A549 (cell line): ENCODE measurements at places on chromosomes 12 and 14. TPM values are rescaled to one million over a fixed set of nuclear protein-coding genes. Genes with fewer than 3 reads are reported as not detected.

DNA sequence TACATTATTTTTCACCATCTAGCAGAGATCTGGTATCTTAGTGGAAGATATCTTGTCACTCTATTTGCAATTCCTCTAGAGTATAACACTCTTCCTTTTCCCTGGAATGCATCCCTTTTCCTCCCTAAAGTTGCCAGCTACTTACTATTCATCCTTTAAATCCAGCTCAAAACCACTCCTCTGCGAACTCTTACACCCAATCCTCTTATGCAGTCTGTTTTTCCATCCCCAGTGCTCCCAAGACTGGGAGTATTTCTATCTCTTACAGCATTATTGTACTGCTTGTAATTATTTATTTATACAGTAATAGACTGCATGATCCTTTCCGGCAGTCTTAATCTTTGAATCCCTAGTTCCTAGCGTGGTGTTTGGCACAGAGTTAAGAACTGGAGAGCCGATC lies 2.9 kb upstream of the SRGAP1 start:
- no peak for DNase-seq

Gene RGS6
- polyA plus RNA-seq, result not detected in 3 replicates

Gene ISM2
- polyA plus RNA-seq, result 0.21 to 0.31 TPM (median 0.22 TPM) in 3 replicates

Gene LRP1-AS
- not detected in 3 replicates for polyA plus RNA-seq

GRCh38 chr12:108610856-108611605 lies 13.1 kb upstream of the TMEM119 start:
- DNase-seq, result no peak

DNA sequence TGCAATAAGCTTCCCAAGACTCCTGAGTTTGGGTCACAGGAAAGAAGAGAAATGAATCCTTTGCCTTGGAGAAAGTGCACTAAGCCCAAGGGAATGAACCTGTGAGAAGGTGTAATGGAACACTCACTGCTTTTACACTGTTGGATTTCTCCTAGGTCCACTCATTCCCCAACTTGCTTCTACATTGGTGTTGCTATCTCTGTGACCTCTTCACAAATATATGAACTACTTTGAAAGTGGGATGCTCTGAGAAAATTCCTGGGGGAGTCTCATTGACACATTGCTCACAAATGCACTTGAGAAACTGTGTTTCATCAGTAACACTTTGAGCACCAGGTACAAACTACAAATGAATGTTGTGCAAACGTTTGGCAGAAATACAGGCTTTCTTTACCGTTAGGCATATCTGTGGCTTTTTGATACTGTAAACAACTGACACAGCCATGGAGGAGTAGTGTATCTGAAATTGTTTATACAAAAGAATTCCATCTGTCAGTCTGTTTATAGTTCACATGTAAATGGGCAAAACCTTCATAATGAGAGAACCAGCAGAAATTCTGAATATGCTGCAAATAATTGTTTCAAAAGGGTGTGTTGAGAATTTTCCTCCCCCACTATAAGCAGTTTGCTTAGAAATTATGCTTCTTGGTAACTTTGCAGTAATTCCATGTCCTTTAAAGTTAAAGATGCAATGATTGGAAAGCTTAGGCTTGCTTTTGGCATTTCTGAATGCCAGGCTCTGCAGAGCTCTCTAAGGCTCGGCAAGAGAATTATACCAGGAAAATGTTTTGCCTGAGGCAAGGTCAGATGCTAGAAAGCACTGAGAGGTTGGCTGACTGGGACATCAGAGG lies 348.5 kb upstream of the DDHD1 start:
- DNase-seq, result no peak

DNA sequence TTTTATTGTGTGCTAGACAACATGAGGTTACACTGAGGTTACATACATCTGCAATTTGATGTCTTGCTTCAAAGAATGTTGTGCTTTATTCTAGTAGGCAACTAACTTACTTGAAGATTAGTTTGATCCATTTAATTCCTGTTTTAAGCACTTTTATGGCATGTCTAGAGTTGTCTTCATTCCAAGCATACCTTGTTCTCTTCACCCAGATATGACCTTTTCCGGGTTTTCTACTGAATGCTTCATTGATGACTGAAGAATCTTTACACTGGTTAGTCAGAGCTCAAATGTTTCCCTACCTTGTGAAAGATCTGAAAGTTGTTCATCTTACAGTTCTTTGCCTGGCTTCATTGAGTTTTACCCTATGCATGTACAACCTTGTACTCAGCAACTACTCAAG lies 274.0 kb upstream of the KITLG start:
- DNase-seq, result peak; percentile 44

- DNase-seq, result peak; percentile 5
These were observed 129.8 kb downstream of the TMX1 start for GRCh38 chr14:51369814-51370213.

Gene CACNA1C
- polyA plus RNA-seq, result not detected in 3 replicates

DNA sequence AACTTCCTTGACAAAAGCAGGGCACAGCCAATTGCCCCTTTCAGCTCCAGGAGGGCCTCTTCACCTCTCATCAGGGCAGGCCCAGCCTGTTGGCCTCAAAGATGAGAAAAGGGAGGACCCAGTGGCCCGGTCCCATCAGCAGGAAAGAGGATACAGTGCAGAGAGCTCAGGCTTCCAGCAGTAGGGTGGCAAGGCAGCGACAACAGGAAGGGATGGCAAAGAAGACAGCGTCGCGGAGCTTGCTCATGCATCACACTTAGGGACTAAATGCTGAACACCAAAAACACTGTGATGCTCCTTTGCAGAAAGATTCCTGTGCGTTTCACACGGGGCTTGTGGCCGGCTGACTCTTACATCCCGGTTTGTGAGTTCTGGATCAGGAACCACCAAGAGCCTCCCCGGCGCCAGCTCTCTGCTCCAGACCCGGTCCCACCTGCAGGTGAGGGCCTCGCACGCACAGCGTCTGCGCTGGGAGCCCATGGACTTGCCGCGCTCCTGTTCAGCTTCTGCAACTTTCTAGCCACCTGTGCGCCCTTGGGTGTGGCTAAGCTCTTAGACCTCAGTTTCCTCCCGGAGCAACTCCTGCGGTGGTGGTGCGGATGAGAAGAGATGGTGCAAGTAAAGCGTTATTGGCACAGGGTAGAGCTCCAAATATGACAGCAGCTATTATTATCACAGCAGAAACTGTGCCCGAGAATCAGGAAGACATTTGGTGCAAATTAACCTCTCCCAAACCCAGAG lies 15.3 kb upstream of the BCL7A start:
- DNase-seq, result no peak

Gene PARPBP
- 31.8 to 32.8 TPM (median 32.4 TPM) in 3 replicates for polyA plus RNA-seq

Gene RNASE1
- polyA plus RNA-seq, result 0.13 to 0.55 TPM (median 0.16 TPM) in 3 replicates

- no peak for DNase-seq
These were observed 298.1 kb upstream of the RTL1 start for GRCh38 chr14:101201535-101202151.

Gene CORO1C
- polyA plus RNA-seq, result 165 to 189 TPM (median 166 TPM) in 3 replicates

GRCh38 chr14:29458547-29458946 lies 469.1 kb downstream of the PRKD1 start:
- DNase-seq, result no peak

Gene KRT79
- polyA plus RNA-seq, result 0.08 TPM in 1 of 3 replicates, not detected in the others

DNA sequence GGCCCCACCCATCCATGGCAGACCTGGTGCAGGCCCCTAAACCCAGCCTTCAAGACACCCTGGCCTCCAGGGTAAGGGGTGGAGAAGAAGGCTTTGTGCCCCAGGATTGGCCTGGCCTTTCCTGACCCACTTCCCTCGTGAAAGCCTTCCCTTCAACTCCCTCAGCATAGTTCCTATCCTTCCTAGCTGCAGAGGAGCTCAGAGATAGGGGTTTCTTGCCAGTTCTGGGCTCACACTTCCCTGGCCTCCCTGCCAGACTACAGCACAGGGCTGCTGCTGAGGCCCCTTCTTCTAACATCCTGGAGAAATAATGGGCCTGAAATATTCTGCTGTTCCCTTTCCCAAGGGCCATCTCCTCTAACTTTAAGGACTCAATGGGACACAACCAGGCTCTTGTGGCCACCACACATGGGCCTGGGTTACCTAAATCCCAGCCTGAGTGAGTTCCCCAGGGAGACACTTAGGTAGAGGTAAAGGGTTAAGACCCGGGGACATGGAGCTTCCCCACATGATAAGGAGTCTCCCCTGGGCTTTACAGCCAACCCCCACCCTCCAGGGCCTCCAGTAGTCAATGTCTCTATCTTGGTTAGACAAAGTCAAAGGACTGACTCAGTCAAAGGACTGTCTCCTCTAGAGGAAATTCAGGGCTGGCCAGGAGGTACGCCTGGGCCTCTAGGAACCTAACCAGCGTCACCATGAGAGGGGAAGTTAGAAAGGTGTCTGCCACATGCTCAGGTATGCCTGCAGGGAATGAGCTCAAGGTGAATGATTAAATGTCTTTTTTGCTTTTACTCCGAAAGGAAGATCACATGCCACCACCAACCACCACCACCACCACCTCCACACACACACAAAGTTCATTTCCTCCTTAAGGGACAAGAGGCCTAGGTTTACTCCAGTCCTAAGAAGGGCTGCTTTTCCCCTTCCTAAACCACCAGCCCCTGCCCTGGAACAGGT lies 7.1 kb downstream of the ZFP36L1 start:
- DNase-seq, result peak; percentile 87

GRCh38 chr12:127342861-127343260 lies 924.1 kb upstream of the TMEM132C start:
- DNase-seq, result no peak

Gene MIP
- not detected in 3 replicates for polyA plus RNA-seq

Gene RAPGEF3
- polyA plus RNA-seq, result 0.69 to 0.89 TPM (median 0.88 TPM) in 3 replicates

DNA sequence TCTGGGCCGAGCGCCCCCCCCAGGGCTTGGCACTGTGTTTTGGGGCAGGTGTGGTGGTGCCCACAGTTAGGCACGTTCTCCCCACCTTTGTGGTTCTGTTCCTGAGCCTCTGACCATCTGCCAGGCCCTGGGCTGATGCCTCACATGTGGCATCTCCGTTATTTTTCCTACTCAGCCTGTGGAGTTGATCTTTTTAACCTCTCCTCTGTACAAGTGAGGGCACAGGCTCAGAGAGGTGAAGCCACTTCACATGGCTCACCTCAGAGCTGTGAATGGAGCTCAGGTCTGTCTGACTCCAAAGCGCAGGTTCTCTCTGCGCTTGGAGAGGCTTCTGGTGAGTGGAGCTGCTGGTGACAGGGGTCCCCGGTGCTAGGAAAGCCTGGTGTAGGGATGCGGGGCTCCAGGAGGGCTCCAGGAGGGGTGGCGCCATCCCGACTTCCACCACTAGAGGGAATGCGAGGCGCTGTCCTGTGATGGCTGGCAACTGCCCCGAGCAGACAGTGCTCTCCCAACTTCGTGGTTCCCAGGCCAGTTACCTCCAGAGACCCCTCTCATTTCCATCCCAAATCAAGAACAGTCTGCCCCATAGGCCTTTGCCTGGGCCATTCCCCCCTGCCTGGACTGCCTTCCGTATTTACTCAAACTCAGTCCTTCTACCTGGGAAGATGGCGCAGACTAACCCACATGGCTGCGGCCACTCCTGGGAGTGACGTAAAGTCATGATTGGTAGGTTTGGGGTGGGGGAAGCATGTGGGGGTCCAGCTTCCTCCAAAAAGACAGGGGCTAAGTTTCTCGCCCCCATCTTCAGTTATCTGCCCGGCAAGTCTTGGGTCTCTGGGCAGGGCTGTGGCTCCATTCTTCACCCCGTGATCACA lies 9.9 kb downstream of the BCL7A start:
- DNase-seq, result peak; percentile 51

DNA sequence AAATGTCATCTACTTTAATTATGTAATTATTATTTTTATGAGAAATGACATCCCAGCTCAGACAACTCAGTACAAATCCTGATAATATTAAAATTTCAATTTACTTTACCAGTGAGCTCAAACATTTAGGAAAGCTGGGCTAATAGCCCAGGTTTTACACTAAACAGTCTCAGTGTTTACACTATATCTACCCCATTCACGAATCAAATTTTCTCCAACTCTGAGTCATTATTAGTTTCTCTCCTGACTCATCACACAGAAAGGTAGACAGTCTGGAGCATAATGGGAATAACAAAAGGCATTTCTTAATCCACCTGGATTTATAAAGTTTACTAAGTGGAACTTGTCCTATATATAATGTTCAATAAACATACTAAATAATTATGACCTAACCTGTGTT lies 5.7 kb downstream of the PAWR start:
- DNase-seq, result peak; percentile 44

Gene KCNC2
- polyA plus RNA-seq, result not detected in 3 replicates

GRCh38 chr12:9149372-9149771 lies 33.7 kb upstream of the A2M start:
- DNase-seq, result peak; percentile 10

Gene P2RX7
- polyA plus RNA-seq, result not detected in 3 replicates

DNA sequence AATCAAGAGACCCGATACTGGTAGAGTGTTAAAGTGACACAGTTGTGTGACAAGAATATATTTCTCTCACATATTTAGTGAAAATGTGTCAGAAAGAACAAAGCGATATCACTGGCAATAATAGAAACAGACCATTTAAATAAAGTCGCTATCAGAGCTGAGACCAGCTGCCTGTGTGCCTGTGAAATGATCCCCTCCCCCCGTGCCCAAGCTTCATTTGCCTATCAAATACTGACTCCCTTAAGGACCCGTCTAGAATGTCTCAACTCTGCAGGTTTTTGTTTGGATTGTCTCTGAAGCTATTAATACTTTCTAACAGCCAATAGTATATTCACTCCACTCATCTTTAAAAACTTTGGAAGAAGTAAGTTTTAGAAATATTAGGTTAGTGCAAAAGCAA lies 98.9 kb downstream of the EGLN3 start:
- DNase-seq, result no peak

DNA sequence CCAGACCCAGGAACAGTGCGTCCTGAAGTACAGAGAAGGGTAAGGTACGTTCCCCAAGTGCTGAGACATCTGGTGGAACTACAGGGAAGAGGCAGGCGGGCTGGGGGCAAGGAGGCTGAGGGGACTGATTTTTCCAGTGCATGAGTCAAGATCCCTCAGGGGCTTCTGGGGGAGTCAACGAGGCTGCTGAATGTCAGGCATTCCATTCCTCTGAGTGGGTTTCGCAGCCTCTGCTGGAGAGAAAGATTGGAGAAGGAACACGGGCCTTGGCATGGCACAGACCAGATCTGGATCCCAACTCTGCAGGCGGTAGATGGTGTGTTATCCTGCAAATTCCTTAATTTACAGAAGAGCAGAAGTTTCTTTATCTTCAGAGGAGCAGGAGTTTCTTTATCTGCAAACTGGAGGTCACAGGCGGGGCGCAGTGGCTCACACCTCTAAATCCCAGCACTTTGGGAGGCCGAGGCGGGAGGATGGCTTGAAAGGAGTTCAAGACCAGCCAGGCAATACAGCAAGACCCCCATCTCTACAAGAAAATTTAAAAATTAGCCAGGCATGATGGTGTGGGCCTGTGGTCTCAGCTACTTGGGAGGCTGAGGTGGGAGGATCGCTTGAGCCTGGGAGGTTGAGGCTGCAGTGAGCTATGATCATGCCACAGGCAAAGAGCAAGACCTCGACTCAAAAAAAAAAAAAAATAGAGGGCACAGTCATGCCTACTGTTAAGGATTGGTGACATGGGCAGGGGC lies 132.6 kb upstream of the MAP1LC3B2 start:
- DNase-seq, result peak; percentile 97

Gene TRHDE
- 0.10 to 0.32 TPM (median 0.13 TPM) in 3 replicates for polyA plus RNA-seq

Gene DAO
- not detected in 3 replicates for polyA plus RNA-seq

Gene PIP4P1
- 24.6 to 35.8 TPM (median 33.0 TPM) in 3 replicates for polyA plus RNA-seq

Gene RNU4-1
- polyA plus RNA-seq, result not detected in 3 replicates

GRCh38 chr14:71361336-71361735 lies 454.1 kb downstream of the PCNX1 start:
- DNase-seq, result no peak

Gene SYCP3
- 0.12 to 0.27 TPM (median 0.22 TPM) in 3 replicates for polyA plus RNA-seq
